ENCODE measurements at places on chromosomes 5 and 9.

- no peak for DNase-seq
- H3K4me1 ChIP-seq: no peaks in the 10 kb centered on the region
- H3K36me3 ChIP-seq: no peaks in the 10 kb centered on the region
- no peak overlapping the region for H3K4me3 ChIP-seq
Observed at GRCh38 chr5:175555168-175555785, 76.9 kb downstream of the SFXN1 start.

DNA sequence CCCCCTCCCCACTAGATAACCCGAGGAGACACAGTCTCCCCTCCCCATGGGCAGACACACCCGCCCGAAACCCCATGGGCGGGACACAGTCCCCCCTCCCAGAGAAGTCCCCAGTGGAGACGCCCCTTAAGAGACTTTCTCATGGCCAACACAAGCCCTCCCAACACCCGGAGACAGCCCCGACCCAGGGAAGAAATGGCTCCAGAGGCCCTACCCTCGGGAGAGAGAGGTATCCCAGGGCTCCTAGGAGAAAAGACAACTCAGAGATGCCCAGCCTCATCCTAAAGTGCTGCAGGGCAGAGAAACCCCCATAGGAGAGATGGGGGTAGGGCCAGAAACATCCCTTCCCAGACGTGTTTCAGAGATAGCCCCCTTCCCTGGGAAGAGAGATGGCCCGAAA, 27.4 kb downstream of the PCDH1 start:
- no peaks in the 10 kb centered on the region for H3K4me1 ChIP-seq
- H3K36me3 ChIP-seq: no peaks in the 10 kb centered on the region
- DNase-seq: no peak

DNA sequence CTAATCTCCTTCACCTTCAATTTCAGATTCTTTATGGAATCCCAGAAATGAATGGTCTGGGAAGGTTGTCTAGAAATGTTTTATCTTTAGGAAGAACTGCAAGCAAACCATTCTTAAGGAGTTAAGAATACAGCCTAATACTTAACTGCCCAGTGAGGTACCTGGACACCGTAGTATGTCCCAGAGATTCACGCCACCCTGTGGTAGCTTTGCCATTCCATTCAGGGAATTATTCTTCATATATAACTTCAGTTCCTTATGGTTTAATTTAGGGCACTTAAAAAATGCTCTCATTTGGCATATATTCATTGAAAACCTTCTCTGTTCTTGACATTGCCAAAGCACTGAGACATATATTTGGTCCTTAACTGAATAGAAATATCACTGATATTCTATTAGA, 49.7 kb downstream of the ACTBL2 start:
- no peak for DNase-seq
- H3K27ac ChIP-seq: no peak overlapping the region
- no peaks in the 10 kb centered on the region for H3K27me3 ChIP-seq
- H3K4me1 ChIP-seq: peaks cover 54% of the 10 kb centered on the region
- no peak overlapping the region for H3K4me3 ChIP-seq
- H3K36me3 ChIP-seq: no peaks in the 10 kb centered on the region

DNA sequence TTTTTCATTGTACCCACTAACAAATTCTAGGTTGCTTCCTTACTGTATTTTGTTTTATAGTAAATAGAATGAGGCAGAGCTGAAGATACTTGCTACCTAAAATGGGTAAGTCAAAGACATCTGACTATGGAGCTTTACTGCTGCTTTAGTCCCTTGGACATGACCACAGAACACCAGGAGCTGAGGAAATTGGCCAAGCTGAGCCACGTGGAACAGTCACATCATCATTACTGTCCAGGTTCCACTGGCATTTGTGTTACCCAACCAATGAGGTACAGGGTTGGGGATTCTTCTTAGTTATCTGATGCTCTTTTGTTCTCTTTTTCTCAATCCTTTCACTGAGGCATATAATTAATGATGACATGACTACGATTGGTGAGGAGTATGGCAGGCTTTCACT, 47.1 kb downstream of the SSBP2 start:
- H3K27ac ChIP-seq: no peak overlapping the region
- DNase-seq: no peak
- H3K4me1 ChIP-seq: no peaks in the 10 kb centered on the region
- no peaks in the 10 kb centered on the region for H3K27me3 ChIP-seq
- H3K4me3 ChIP-seq: no peak overlapping the region
- H3K36me3 ChIP-seq: no peaks in the 10 kb centered on the region

DNA sequence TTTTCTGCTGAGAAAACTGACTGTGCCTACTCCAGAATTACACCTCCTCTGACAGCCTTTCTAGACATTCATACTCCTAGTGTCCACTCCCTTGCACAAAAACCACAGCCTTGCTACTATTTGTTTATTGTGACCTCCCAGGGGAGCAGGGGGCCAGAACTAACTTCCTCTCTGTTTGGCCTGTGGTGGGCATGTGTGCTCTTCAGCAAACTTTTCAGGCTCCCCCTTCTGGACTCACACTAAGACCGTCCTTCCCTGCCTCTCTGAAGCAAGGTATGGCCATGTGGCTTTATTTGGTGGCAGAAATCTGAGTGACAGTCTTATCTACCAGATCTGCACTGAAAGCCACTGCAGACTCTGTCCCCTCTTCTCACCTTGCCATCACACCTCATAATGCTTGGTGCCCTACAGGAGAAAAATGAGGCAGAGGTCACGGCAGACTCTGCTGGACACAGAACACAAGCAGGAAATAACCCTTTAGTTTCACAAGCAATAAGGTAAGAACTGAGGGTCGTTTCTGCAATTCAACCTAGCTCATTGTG, 28.2 kb downstream of the LIFR start:
- H3K4me3 ChIP-seq: no peak overlapping the region
- no peak for DNase-seq
- H3K4me1 ChIP-seq: peaks cover 12% of the 10 kb centered on the region
- no peaks in the 10 kb centered on the region for H3K36me3 ChIP-seq
- no peaks in the 10 kb centered on the region for H3K27me3 ChIP-seq

GRCh38 chr5:57450991-57451876, 31.4 kb downstream of the ACTBL2 start:
- no peak overlapping the region for H3K4me3 ChIP-seq
- peak overlapping the region; percentile 67 for H3K27ac ChIP-seq
- DNase-seq: no peak

DNA sequence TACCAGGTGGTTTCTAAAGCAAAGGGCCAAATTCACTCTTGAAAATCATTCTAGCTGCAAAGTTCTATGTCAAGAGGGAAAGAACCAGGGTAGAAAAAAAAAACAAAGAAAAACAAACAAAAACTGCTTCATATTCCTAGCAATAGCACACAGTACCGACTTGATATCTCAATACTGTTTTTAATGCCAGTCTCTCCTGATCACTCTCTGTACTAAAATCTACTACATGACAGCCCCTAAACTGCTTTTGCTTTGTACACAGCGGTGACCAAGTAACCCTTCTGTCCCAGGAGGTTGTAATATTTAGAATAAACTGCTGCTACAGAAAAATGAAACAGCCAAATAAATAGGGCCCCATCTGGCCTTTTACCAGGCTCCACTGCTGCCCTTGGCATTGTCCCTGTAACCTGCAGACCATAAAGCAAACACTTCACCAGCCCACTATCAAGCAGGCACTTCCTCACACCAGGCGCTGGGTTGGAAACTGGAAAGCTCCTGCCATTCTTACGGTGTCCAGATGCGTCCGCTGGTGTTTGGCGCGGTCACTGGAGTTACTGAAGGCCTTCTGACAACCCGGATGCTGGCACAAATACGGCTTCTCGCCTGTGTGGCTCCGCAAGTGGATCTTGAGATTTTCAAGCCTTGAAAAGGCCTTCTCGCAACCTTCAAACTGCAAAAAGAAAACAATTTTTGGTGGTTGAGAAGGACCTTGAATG, 363.2 kb downstream of the GLIS3 start:
- H3K36me3 ChIP-seq: peaks cover 5% of the 10 kb centered on the region
- peaks cover 7% of the 10 kb centered on the region for H3K4me1 ChIP-seq
- H3K4me3 ChIP-seq: peak overlapping the region; percentile 28
- DNase-seq: no peak
- peak overlapping the region; percentile 46 for H3K27ac ChIP-seq

DNA sequence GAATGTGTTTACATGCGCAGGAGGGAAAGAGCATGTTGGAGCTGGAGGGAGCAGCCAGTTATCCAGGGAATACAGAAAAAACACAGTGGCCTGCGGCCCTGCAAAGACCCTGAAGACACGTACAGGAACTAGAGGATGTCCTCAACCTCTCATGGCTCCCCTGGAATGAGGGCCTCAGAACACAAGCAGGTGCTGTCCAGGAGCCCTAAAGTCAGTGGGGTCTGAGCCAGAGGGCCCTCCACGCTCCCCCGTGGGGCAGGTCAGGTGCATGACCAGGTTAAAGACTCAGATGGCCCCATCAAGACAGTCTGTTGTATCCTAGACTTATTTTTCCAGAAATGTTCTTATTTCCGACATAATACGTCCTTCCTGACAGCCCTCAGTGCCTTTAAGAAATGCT, 106.9 kb downstream of the ROR2 start:
- H3K4me1 ChIP-seq: peaks cover 14% of the 10 kb centered on the region
- H3K4me3 ChIP-seq: no peak overlapping the region

GRCh38 chr9:98092613-98092931, 26.4 kb downstream of the TRIM14 start:
- no peak for DNase-seq
- no peak overlapping the region for H3K27ac ChIP-seq
- H3K4me1 ChIP-seq: no peaks in the 10 kb centered on the region
- H3K36me3 ChIP-seq: no peaks in the 10 kb centered on the region
- H3K27me3 ChIP-seq: no peaks in the 10 kb centered on the region
- peak overlapping the region; percentile 9 for H3K4me3 ChIP-seq

GRCh38 chr5:90214991-90215390, 194.6 kb downstream of the CETN3 start:
- H3K4me1 ChIP-seq: no peaks in the 10 kb centered on the region
- no peaks in the 10 kb centered on the region for H3K27me3 ChIP-seq
- H3K36me3 ChIP-seq: no peaks in the 10 kb centered on the region
- no peak overlapping the region for H3K4me3 ChIP-seq
- H3K27ac ChIP-seq: no peak overlapping the region
- no peak for DNase-seq

DNA sequence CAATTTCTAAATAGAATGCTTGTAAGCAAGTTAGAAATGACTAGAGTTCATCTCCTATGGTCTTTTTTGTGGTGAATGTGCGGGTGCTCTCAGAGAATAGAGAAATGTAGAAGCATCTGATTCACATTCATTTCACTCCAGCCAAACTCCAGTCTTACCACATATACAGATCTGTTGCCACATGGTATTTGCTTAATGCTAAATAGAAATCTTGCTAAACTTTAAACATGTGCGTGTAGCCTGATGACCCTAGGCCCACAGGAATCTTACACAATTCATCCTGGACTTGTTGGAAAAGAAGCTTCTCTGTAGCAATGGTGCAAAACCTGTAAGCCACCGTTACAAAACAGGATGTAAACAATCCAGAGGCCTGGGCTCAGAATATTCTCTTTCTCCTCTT, 135.2 kb downstream of the PCSK1 start:
- no peaks in the 10 kb centered on the region for H3K36me3 ChIP-seq
- no peaks in the 10 kb centered on the region for H3K27me3 ChIP-seq

- H3K36me3 ChIP-seq: no peaks in the 10 kb centered on the region
- no peak overlapping the region for H3K4me3 ChIP-seq
- DNase-seq: no peak
- H3K4me1 ChIP-seq: peaks cover 32% of the 10 kb centered on the region
- no peaks in the 10 kb centered on the region for H3K27me3 ChIP-seq
- peak overlapping the region; percentile 51 for H3K27ac ChIP-seq
Observed at GRCh38 chr9:110892689-110893088, 145.6 kb downstream of the LPAR1 start.

DNA sequence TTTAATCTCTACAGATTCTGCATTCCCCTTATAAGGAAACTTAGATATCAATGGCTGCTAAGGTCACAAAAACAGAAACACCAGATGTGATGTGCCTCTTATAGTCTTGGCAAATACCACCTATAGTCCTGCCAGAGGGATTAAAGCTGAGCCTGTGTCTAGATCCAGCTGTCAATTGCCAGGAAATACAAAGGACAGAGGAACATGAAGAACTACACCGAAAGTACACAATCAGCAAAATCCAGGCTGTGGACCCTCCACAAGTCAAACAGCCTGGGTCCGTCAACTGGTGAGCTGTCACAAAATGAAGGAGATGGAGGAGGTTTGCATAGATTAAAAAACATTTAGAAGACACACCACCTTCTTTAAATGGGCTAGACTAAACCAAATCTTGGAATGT, 85.4 kb downstream of the KLF4 start:
- H3K27me3 ChIP-seq: no peaks in the 10 kb centered on the region
- no peak overlapping the region for H3K4me3 ChIP-seq
- H3K27ac ChIP-seq: no peak overlapping the region

DNA sequence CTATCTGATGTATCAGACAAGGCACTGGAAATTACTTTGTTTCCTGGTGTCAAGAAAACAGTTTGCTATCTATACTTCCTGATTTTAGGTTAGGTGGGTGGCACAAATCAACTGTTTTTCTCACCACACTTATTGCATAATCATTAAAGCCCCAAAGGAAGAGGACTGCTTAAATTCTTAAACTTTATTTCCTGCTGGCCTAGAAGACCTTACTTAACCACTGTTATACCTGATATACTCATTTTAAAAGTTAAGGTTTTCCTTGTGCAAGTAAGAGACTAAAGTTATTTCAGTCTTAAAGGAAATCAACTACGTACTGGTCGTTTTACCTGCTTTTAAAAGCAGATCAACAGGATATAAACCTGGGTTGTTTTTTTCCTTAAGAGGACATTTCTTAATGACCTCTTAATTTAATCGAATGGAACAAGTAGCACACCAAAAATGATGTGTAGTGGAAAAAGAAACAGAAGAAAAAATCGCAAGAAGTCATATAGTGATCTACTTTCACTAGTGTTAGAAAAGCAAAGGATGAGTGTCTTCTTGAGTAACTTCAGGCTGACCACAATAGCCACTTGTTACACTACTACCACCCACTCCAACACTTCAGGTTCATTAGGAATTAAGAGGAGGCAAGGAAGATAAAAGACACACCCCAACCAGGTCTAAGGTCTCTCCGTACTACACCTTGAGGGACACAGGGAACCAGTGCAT, 974 bp downstream of the CLINT1 start:
- H3K36me3 ChIP-seq: no peaks in the 10 kb centered on the region
- peaks cover 21% of the 10 kb centered on the region for H3K4me1 ChIP-seq
- no peak for DNase-seq
- H3K27ac ChIP-seq: peak overlapping the region; percentile 80
- no peaks in the 10 kb centered on the region for H3K27me3 ChIP-seq
- H3K4me3 ChIP-seq: peak overlapping the region; percentile 99

All from thoracic aorta (tissue), 2 donors.